Brain pericyte (primary cell): ENCODE measurements at places on chromosomes 5 and 9.

- DNase-seq: no peak
Measured at GRCh38 chr9:136204145-136204805, 653 bp downstream of the LHX3 start.

DNA sequence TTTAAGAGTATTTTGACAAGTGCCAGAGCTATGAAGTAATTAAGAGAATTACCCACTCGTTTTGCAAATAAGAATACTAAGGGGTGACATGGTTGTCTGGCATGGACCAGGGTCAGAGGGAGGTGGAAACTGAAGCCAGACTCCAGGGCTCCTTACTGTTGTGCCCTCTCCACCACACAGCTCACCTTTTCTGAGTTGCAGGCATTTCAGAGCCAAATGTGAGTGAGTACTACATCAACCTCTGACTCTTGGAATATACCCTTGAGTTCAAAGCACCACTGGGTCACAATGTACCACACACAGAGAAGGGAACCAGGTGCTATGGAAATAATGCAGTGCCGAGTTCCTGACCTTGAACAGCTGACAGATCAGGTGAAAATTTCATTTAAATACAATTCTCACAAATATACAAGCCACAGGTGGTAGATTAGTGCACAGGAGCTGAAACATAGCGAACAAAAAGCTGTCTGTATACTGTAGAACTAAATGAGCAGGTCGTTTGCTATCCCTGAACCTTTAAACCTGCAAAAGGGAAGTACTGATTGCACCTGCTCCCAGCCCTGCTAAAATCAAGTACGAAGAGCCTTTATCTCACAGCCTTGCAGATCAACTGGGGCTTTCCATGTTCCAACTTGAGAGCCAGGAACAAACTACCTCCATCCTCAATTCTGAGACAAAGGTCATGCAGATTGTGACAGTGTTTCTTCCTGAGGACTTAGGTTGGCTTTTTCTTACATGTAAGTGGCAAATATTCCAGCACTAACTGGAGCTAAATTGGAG, 57.0 kb downstream of the GOLM1 start:
- no peak for DNase-seq

DNA sequence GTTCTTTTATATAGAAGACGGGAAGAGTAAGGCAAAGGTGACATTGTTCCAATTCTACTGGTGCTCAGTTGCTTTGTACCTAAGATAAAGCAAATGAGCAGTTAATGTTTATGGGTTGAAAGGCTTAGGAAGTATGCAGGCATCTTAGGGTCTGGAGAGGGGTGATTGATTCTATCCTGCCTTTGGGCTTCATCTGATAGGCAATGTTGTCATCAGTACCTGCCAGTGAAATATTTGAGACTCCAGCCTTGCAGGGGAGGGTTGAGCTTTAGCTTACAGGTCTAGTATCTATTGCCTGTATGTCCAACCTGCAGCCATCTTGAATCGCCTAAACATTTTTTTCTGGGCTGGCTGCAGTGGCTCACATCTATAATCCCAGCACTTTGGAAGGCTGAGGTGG, 13.8 kb upstream of the CTSV start:
- DNase-seq: no peak

GRCh38 chr5:130295235-130295634, 391.0 kb downstream of the CHSY3 start:
- no peak for DNase-seq

GRCh38 chr5:177486256-177486655, 11.1 kb downstream of the PDLIM7 start:
- no peak for DNase-seq

DNA sequence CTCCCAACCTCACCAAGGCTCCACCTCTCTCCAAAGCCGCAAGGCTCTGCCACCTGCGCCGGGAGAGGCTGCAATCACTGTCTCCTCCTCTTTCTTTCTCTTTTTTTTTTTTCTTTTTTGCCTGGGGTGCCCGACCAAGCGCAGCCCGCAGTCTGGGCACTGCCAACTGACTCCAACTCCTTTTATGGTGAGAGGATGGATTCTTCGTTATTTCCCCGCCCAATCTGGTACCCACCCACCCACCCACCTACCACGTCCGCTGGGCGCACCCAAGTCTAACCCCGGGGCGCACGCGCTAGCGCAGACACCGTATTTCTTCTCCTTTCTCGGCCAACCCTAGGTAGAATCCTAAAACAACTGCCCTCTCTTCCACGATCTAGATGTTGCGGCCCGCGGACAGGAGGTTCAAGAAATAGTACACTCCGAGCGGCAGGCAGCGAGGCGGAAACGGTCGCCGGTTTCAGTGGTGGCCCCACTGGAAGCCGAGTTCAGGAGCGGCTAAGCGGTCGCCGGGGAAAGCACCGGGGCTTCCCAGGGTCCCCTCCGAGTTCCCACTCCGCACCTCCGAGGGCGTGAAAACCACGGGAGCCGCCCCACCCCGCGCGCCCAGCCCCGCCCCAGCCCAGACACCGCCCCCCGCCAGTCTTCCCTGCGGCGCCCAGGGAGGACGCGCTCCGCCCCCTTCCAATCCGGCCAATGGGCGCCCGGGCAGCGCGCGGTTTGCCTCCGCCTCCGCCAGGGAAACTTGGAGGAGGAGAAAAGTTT, 385 bp upstream of the PTGER4 start:
- DNase-seq: peak; percentile 75

GRCh38 chr5:118888556-118888955, 99.8 kb downstream of the DTWD2 start:
- DNase-seq: no peak

DNA sequence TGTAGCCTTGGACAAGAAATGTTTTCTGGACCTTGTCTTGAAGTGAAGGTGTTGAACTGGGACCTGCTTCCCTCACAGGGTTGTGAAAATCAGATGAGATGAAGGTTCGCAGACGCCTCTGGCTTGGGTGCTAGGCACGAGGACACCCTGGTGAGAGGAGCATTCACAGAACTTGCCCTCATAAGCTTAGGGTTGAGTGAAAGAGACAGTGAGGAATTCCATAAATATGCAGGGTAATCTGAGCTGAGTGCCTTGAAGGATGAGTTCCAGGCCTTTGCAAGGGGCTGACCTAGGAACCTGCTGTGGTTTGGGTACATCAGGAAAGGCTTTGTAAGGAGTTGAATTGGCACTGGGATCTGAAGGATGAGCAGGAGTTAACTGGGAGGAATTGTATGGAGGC, 75.7 kb upstream of the SAP30L start:
- DNase-seq: no peak

DNA sequence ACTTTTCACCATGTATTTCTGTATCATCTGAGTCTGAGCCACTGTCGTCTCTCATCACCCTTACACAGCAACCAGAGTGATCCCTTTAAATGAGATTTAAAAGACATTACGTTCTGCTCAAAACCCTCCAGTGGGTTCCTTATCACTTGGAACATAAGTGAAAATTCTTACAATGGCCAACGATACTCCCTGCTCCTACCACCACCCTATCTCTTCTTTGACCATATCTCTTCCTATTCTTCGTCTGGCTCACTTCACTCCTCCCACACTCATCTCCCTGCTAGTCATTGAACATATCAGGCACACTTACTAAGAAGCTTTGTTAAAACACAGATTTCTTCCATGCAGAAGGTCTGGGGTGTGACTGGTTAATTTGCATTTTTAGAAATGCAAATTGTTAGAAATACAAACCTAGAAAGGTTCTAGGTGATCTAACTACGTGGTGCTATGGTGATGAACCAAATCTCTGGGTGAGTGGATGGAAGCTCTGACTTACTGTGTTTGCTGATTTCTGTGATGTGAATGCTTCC, 166.6 kb upstream of the CD180 start:
- no peak for DNase-seq

GRCh38 chr5:39580702-39581453, 156.1 kb upstream of the DAB2 start:
- peak; percentile 50 for DNase-seq

DNA sequence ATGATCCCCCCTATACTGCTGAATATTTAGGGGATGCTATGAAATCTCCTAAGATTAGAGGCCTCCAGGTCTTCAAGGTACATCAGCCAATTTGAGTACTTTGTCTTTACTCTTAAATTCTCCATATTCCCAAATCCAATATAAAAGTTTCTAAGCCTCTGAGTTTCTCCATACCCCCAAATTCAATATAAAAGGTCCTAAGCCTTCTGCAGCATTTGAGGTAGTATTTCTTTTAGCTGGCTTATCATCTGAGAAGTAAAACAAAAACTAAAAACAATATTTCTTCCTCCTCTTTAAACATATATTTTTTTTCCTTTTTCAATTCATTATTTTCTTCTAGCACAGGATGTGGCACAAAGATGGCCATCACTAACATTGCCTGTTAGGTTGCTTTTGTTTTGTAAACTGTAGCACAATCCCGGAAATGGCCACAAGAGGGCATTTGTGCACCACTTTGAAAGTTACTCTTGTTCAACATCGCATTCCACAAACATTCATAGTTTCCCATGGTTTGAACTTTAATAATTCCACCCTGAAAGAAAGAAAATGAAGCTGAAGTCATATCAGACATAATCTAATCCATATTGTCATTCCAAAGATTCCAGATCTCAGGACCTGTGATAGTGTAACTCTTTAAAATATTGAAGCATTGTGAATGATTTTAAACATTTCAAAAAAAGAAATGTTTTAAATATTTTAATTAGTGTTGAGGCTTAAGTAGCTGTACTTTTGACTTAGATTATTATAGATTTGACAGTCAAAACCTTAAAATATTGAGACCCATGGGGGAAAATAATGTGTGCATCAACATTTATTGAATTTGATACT, 21.0 kb upstream of the SCGB3A2 start:
- peak; percentile 7 for DNase-seq

GRCh38 chr5:78983601-78984438, 1.3 kb downstream of the ARSB start:
- no peak for DNase-seq

DNA sequence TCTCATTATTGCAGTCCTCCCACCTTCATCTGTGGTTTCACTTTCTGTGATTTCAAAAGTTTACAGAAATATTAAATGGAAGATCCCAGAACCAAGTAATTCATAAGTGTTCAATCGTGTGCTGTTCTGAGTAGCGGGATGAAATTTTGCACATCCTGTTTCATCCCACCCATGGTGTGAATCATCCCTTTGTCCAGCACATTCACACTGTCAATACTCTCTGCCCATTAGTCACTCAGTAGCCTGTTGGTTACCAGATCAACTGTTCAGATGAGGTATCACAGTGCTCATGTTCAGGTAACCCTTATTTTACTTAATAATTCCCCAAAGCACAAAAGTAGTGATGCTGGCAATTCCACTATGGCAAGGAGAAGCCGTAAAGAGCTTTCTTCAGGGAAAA, 26.8 kb downstream of the FAM81B start:
- DNase-seq: no peak

DNA sequence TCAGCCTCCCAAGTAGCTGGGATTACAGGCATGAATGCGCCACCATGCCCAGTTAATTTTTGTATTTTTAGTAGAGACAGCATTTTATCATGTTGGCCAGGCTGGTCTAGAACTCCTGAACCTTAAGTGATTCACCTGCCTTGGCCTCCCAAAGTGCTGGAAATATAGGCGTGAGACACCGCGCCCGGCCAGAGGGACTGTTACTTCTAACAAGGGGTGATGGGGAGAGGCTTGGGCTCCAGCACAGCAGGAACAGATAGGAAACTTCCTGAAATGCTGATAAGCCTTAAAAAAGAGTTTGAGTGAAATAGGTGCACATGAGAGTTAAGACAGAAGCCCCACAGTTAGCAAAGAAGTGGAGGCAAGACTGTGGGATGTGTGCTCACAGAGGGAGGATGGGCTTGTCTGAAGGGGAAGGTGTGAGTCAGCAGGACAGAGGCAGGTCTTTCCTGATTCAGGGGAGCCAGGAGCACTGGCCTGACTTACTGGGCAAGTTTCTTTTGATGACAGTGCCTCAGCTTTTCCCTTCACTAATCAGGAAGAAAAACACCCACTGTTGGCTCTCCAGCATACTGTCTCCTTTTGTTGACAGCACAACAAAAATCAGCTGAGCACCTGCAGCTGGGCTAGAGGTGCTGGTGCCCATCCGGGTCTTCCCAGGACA, 68.4 kb downstream of the RAD23B start:
- no peak for DNase-seq

DNA sequence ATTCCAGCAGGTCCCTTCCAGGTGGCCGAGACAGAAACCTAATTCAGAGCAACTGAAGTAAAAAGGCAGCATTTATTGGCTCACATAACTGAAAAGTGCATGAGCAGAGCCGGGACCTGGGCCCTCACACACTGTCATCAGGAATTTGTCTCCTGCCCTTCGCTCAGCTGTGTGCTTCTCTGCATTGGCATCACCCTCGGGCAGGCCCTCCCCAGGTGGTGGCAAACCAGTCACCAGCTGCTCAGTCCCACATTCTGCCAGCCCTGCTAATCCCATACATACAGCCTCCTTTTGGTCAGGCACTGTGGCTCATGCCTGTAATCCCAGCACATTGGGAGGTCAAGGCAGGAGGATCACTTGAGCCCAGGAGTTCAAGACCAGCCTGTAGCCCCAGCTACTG, 11.5 kb upstream of the CPLX2 start:
- DNase-seq: no peak

GRCh38 chr9:35771534-35771933, 17.5 kb upstream of the MSMP start:
- no peak for DNase-seq
